ENCODE measurements at places on chromosomes 4 and X.

DNA sequence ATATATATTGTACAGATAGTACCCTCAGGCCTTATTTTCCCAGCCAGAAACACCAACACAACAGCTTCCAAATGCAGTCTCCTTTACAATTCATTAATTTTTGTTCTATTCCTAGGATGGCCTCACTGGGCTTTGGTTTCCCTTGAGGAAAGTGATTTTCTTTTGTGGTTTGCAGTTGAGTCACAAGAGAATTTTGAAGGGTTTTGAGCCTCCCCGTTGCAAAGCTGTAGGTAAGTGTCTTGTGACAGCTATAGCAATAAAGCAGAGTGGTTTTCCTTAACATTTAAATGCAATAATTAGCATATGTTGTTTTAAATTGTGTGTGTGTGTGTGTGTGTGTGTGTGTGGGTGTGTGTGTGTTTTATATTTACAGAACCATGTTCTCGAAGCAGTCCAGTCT is 54.1 kb upstream of the WDR17 start:
- DNase-seq, result peak; percentile 46

GRCh38 chr4:5463936-5464650 is 244.3 kb downstream of the EVC2 start:
- DNase-seq, result no peak

DNA sequence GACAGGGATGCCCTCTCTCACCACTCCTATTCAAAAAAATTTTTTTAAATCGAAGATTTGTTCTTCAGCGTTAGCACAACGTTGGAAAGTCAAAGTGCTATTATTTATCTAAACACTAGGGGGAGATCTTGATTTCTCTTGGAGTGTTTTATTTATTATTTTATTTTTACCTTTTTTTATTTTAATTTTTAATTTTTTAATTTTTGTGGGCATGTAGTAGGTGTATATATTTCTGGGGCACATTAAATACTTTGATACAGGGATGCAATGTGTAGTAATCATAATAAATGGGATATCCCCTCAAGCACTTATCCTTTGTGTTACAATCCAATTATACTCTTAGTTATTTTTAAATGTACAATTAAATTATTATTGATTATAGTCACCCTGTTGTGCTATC is 37.4 kb upstream of the SLC10A4 start:
- DNase-seq, result no peak

DNA sequence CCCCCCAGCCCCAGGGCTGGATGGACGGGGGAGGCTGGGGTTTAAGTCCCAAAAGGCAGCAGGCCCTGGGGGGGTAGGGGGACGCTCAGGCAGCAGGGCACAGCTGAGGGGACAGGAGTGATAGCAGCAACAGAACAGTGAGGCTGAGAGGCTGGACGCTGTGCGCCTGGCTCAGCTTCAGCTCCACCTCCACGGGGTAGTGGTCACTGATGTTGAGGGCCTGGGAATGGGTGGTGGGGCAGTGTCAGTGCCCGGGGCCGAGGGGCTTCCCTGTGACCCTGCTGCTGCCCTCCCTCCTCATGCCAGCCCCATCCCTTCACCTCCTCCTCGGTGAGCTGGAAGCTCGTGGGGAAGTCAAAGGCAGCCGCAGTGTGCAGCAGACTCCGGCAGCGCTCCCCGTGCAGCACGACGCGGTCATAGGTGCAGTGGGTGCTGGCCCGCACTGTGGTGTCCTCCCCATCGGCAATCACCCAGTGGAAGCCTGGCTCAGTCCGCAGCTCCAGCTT is 4.5 kb downstream of the RPL10 start:
- DNase-seq, result no peak

DNA sequence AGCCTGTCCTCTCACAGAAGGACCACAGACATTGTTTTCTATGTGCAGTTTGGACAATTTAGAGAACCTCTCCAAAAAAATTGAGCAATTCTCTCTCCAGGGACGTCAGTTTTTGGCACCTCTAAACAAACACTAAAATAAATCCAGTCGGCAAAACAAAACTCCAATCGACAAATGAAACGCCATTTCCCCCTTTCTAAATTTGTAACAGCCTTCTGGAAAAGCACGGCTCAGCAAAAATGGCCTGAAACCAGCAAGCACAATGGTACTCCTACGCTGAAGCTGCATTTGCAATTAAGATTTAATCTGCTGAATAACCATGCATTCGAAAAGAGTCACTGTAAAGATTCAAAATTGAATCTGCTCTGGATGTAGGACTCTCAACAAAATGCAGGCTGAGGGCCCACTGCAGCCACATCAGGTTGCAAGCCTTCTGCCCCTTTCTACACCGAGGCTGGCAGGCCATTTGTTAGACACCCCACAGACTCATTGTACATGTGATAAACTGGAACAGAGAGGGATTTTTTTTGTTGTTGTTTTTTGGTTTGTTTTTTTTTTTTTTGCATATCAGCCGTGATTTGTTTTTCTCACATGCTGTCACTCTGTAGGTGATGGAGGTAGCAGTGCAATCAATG is 79.9 kb upstream of the MAP3K15 start:
- no peak for DNase-seq

DNA sequence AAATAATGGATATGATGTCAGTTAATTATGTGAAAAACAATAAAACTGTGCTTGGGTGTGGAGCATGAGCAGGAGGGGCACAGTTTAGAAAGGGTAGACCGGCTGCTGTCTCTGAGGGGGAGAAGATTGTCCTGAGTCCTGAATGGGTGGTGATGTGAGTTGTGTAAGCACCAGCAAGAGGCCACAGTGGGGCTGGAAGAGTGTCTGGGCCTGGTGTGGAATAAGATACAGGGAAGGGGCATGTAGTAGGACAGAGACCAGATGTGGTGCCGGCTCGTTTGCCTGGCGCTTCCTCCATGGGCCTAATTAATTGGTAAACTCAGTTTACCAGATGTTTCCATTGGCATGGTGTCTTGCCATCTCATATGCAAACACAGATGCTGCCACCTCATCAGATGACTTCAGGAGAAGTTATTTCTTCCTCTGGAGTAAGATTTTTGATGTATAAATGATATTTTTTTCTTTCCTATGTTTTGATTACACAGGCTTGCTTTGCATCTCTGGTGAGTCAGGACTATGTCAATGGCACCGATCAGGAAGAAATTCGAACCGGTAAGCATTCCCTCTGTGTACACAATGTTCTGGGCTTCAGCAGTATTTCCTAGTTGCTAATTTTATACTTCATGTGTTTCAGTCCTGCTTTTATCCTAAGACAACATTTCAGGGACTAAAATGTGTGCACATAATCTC is 5.1 kb downstream of the MED28 start:
- no peak for DNase-seq

GRCh38 chr4:102657206-102657605 is 103.6 kb downstream of the MANBA start:
- no peak for DNase-seq

- DNase-seq, result no peak
Measured at GRCh38 chr4:164931551-164932324, 45.7 kb downstream of the TRIM61 start.

- DNase-seq, result no peak
Measured at GRCh38 chr4:6943012-6943884, 33.6 kb downstream of the TBC1D14 start.

DNA sequence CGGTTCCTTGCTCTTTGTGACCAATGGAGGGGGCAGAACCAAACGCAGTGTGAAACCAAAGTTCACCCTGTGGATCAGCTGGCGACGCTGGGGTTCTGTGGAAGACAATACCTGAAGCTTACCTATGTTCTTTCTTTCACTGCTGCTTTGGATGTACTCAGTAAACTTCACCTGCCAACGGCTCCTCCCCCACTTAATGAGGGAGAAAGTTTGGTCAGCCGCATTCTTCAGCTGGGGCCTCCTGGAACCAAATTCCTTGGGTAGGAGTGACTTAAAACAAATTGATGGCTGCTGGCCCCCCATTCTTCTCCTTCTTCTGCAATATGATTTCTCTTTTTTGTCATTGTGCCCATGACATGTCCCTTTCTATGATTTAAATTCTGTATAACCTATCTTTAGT is 282.4 kb downstream of the ANK2 start:
- DNase-seq, result no peak

GRCh38 chrX:109378281-109378680 is 103.6 kb downstream of the GUCY2F start:
- no peak for DNase-seq

DNA sequence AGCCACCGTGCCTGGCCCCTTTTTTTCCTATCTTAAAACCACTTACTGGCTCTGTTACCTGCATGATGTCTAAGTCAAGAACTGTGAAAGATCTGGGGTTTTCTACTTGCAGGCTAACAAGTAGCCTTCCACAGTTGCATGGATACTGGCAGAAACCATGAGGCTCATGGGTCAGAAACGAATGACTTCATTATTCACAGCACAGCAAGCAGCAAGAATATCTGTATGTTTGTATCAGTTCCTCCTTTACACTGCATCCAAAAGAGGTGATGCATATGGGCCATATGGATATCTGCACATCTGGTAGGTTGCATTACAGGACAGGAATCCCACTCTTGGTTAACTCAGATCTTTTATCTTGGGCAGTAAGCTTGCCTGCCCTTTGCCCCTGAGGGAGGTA is 154.9 kb upstream of the NUDT6 start:
- DNase-seq, result no peak

GRCh38 chr4:3010998-3011397 is 47.6 kb downstream of the GRK4 start:
- peak; percentile 67 for DNase-seq

GRCh38 chr4:86019906-86020305 is 339.9 kb downstream of the MAPK10 start:
- no peak for DNase-seq

DNA sequence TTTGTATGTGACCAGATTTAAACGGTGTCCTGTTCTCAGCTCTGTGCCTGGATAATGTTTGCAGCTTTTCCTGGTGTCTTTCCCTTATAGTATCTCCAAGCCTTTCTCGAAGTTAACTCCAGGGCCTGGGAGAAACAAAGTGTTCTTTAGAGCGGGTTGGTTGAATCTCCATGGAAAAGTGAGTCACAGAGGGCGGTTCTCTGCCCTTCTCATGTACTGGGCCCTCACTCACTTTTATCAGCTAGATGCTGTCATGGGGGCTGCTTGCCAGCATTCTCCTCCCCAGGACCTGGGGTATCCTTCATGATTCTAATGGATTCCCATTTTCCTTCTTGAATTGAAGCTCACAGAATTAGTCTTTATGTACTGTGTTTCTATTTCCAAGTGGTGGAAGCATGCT is 46.1 kb upstream of the MAGEC2 start:
- DNase-seq, result no peak

GRCh38 chr4:15652841-15653240 is 2.3 kb downstream of the FBXL5 start:
- no peak for DNase-seq

GRCh38 chrX:9357518-9358114 is 107.2 kb upstream of the TBL1X start:
- no peak for DNase-seq

- peak; percentile 64 for DNase-seq
Measured at GRCh38 chr4:114263233-114263632, 283.8 kb upstream of the ARSJ start.

GRCh38 chr4:174256277-174256713 is 27.2 kb downstream of the FBXO8 start:
- peak; percentile 63 for DNase-seq

Measured in astrocyte (in vitro differentiated cells and primary cell).